ENCODE measurements at places on chromosomes 7 and 10.

GRCh38 chr7:124655990-124656389 lies 109.6 kb downstream of the GPR37 start:
- DNase-seq = no peak

- DNase-seq = no peak
Measured at GRCh38 chr7:1100834-1101562, 13.1 kb downstream of the GPER1 start.

DNA sequence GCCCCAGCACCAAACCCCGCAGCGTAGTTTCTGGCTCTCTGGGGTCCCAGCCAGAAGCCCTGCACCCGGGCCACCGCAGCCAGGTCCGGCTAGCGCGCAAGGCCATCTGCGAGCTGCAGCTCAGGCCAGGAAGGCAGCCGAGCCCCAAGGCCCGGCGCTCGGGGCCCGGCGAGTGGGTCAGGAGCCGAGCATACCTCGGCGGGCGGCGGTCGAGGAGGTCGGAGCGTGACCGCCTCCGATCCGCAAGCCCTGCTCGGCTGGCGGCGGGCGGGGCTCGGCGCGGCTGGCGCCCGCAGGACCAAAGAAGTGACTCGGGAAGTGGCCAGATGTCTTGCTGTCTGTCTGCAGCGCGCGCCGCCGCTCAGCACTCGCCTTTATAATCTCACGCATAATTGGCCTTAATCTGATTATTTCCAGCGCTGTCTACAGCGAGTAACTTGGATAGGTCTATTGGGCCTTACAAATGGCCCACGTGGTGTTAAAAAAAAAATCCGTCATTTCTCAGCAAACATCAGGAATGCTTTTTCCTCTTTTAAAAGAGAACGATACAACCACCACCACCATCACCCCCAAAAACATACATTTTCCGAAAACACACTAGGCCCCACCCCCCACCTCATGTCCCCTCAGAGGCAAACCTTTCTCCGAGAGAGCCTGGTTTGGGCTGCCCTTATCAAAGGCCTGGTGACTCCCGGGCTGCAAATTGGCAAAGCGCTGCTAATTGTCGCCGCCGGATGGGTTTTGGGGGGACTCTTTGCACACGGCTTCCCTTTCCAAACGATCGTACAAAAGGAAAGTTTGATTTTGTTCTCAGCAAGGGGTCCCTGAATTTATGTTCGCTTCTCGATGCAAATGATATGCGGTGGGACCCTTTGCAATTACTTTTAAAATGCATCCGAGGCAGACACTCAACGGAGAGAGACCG lies at the start of gene DRGX:
Gene DRGX, minus strand, starts transcription at position 349 of the 925 bp plus-strand sequence. CDS start 649 bp downstream, outside the sequence.
- DNase-seq = no peak

GRCh38 chr7:156156734-156157408 lies 344.6 kb upstream of the SHH start:
- DNase-seq = peak; percentile 19

GRCh38 chr10:117546581-117547015 lies 4.1 kb downstream of the EMX2 start:
- DNase-seq = no peak

- DNase-seq = no peak
Measured at GRCh38 chr7:98981701-98982100, 103.4 kb downstream of the TRRAP start.

GRCh38 chr10:33143160-33143728 lies 185.2 kb upstream of the ITGB1 start:
- no peak for DNase-seq

GRCh38 chr10:43026039-43026973 lies 50.6 kb upstream of the RET start:
- DNase-seq = no peak

GRCh38 chr10:64501807-64502206 lies 980.6 kb downstream of the REEP3 start:
- no peak for DNase-seq

- DNase-seq = no peak
Measured at GRCh38 chr7:105764506-105764905, 111.9 kb downstream of the ATXN7L1 start.

DNA sequence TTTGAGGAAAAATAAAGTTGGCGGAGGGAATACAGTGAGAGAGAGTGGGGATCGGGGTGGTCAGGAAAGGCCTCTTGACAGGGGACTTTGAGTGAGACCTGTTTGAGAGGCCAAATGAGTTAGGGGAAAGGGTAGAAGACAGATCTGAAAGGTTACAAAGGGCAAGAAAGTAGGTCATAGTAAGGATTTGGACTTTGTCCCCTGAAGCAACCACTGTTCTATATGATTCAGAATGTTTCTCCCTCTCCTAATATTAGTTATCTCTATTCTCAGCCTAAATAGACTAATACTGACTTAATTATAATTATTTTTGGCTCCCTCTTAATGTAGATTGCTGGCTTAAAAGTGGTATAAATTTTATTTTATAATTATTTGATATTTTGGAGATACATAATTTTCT lies 88.0 kb downstream of the CTNNA3 start:
- no peak for DNase-seq

- no peak for DNase-seq
Measured at GRCh38 chr7:101586078-101586905, 42.8 kb downstream of the MYL10 start.

DNA sequence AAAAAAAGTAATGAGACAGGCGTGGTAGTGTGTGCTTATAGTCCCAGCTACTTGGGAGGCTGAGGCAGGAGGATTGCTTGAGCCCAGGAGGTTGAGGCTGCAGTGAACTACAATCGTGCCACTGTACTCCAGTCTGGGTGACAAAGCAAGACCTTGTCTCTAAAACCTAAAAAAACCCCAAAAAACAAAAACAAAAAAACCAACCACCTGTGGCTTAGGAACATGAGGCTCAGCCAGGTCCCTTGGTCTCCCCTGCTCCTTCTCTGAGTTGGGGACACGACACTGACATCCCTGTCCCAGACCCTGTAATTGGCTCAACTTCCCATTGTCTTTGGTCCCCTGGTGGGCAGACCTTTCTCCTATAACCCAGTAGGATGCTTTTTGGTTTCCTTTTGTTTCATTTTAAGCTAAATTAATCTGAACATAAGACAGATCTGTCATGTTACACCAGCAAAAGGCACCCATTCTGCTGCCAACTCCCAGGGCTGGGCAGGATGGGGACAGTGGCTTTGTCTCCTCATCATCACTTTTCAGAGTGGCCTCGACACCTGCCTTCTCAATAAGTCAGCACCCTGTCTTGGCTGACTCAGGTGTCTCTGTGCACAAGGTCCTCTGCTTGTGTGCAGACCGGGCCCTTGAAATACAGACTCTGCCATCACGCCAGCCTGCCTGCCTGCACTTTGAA lies 74.4 kb downstream of the MYL10 start:
- DNase-seq = no peak

GRCh38 chr7:127908430-127909258 lies 122.6 kb downstream of the LRRC4 start:
- DNase-seq = no peak

DNA sequence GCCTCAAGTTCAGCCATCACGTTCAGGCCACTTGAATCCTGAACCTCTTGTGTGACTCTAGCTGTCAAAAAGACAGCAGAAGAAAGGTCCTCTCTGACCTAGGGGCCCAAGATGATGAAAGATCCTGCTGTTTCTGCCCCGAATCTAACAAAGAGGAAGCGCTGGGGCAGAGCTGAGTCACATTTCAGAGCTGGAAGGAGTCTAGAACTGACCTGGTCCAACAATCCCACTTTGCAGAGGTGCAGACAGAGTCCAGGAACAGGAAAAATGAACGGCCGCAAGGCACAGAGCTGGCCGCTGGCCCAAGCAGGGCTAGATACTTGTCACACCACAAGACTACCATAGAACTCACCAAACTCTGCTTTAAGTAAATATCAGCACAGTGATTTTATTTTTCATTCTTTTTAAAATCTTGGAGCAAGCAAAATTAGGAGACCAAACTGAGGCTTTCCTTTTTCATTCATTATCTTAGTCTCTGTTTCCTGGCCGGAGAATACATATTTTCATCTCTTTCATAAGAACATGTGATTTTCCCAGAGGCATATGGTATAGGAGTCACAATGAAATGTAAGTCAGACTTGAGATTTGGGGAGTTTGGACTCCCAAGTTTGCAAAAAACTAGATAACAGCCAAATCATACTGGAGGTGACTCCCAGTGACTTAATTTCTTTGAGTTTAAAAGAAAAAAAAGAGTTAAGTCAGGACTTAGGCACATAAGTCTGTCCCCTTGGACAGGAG lies 52.8 kb downstream of the CHST15 start:
- no peak for DNase-seq

DNA sequence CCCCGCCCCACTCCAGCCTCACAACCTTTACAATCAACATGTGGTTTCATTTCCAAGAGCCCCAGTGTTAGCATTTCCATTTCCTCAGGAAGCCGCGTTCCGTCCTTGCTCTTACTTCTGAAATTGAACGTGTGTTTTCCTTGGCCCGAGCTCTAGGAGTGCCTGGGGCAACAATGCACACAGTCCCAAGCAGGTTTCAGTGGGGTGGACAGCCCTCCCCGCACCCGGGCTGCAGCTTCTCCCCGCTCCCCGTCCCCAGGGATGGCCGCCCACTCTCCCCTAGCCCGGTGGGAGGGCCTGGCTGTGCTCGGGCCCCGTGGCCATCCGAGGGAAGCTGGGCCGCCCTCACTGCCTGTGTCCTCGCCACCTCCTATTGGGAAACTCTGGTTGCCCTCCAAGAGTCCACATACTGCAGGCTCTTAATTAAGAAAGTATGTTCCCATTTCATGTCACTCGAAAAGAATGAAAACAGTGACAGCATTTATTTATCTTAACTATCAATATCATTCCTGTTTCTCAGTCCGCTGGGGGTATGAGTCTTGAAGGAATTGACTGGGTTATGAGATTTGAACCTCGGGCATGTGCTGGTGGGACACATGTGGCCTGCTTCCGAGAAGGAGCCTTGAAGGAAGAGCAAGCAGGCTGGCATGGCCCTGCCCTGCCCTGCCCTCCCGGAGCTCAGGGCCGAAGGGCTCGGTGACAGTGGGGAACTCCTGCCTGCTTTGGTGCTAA lies 163.8 kb downstream of the GRK5 start:
- DNase-seq = no peak

- DNase-seq = no peak
Measured at GRCh38 chr10:99695761-99696160, 36.2 kb downstream of the COX15 start.

- DNase-seq = no peak
Measured at GRCh38 chr10:64288404-64288803, 767.2 kb downstream of the REEP3 start.

DNA sequence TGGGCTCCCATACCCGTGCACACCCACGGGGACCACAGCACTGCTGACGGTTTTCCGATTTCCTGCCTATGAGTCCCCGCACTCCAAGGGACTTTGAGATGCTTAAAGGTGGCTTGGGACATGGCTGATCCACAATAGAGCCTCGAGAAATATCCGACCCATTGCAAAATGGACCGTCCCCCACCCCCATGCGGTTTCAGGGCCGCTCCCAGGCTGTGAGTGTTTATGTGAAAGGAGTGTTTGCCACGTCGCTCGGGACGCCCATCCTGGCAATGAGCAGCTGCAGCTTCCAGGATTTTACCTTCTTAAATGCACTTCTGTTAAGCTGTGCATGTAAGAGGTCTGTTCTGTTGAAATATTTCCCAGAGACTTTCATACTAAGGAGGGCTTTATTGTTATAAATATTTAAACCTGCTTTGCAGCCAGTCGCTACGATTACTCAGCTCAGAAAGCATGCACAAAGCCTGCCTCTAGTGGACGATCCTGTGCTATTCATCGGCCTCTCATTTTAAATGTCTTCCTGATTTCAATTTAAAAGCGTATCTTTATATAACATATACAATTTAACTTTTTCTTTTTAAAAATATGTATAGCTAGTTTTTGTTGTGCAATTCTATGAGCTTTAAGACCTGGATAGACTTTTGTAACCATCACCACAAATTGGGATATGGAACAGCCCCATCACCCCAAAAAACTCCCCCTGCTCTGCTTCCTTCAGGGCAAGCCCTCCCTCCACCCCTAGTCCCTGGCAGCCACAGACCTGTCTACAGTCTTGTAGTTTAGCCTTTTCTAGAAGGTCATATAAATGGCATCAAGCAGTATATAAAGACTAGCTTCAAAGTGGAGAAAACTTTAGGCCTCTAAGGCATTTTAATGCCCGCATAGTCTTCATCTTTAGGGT lies 418.3 kb downstream of the PAXIP1 start:
- no peak for DNase-seq

GRCh38 chr10:132200344-132201110 lies 13.8 kb downstream of the DPYSL4 start:
- no peak for DNase-seq

DNA sequence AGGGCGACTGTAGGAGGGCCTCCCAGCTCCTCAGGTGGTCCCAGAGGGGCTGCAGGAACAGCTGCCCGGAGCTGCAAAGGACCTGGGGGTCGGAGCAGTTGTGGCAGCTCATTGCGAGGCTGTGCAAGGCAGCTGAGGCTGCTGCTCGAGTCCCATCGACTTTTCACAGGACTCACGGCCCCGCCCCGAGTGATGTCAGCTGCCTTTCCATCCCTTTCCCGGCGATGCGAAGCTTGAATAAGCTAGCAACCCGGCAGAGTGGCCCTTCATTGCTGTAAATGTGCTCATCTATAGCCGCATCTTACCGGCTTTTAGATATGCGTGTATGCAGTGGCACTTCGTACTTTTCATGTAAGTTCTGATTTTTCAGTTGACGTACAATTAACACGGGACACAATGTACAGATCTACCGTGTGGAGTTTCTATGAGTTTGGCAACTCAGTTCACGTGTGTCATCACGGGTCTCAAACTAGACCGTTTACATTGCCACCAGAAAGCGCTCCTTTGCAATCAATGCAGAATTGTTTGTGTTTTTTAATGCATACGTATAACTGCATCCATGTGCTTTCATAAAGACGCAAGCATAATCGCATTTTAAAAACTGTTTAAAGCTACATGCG lies at the start of gene CH25H:
Gene CH25H, minus strand, starts transcription at position 137 of the 620 bp plus-strand sequence. Its CDS starts 25 bp downstream, at position 112.
- DNase-seq = no peak

DNA sequence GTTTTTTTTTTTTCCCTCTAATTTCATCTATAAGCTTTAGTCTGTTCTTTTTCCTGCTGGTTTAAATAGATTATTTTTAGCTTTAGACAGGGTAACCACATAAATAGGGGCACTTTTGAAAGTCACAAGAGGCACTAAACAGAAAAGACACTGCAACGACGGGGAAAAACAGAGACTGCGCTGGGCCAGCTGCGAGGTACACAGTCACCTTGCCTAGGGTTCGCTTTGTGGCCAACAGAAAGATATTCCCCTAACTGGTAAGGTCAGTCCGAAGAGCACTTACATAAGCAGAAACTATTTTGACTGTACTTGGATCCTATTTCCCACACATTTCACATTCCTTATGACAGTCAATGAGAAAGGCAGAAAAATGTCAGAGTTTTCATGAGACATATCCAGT lies 175.6 kb upstream of the PHF14 start:
- DNase-seq = no peak

- no peak for DNase-seq
Measured at GRCh38 chr7:84612981-84613681, 418.5 kb upstream of the SEMA3A start.

DNA sequence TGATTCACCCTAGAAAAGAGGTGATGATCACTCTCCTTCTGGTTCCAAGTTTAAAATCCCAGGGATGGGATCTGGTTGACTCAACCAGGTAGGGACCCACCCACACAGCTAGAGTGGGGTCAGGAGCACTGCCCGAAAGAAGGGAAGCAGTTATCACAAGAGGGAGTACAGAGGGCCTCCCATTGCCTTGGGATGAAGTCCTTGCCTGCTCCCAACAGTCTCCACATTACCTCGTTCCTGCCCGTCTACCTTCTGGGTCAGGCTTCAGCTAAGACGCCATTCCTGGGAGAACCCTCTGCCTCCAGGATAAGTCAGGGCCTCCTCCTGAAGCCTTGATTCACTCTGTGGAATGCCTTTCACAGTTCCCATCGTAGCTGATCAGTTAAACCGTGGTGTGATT lies 23.8 kb downstream of the ZMIZ2 start:
- no peak for DNase-seq
